Stimulated activated CD8-positive, alpha-beta memory T cell treated with anti-CD3 and anti-CD28 coated beads, Interleukin-15, amount 100 ng/mL, for 1 hour (primary cell): ENCODE measurements at places on chromosomes 11 and 22.

- peak; percentile 30 for DNase-seq
Measured at GRCh38 chr11:13955971-13956421, 6.5 kb upstream of the SPON1 start.

DNA sequence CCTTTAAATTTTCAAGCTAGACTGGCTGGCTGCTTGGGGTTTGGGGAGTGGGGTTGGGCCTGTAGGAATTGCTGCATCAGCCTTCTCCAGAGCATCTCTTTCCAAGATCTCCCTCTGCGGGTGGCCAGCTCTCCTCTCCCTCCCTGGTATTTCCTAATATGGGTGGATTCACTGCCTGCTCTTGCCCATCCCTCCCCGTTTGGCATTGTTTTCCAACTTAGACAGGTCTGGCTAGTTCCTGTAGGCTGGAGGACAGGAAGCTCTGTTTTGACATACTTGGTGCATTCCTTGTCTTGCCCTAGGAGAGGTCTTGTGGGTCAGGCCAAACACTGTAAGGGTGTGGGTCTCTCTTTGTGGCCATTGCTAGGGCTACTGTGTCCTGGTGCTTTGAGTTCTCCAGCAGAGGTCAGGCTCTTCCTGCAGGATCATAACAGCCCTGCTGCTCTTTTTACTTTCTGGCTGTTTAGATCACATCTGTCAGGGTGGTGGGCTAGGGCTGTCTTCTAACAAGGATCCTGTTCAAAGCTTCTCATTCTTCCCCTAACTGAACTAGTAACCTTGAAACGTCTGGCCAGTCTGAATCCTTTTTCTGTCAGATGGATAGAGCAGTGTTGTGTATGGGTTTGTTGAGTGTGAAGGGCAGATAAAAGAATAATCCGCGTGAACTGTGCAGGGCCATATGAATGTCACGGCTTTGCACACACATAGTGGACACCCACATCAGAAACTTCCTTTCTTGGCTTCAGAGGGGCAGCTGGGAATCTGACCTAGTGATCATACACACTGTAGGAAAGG lies 18.3 kb upstream of the MICALL1 start:
- DNase-seq, result no peak

DNA sequence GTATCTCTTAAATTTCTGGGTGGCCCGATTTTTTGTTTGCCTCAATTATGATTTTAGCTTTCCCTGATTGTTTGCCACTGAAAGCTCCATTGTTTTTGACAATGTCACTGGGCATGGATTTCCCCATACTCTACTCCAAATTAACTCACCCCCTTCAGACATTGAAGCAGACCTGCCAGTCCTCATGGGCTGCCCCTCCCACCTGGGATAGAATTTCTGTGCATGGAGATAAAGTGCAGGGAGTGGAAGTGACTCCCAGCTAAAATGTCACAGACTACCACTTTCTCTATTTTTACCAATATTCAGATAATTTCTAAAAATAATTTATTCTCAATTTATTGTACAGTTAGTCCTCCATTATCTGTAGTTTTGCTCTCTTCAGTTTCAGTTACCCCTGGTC lies 79.1 kb upstream of the CLPB start:
- DNase-seq, result no peak

- DNase-seq, result no peak
Measured at GRCh38 chr11:22795914-22796313, 33.7 kb downstream of the SVIP start.

DNA sequence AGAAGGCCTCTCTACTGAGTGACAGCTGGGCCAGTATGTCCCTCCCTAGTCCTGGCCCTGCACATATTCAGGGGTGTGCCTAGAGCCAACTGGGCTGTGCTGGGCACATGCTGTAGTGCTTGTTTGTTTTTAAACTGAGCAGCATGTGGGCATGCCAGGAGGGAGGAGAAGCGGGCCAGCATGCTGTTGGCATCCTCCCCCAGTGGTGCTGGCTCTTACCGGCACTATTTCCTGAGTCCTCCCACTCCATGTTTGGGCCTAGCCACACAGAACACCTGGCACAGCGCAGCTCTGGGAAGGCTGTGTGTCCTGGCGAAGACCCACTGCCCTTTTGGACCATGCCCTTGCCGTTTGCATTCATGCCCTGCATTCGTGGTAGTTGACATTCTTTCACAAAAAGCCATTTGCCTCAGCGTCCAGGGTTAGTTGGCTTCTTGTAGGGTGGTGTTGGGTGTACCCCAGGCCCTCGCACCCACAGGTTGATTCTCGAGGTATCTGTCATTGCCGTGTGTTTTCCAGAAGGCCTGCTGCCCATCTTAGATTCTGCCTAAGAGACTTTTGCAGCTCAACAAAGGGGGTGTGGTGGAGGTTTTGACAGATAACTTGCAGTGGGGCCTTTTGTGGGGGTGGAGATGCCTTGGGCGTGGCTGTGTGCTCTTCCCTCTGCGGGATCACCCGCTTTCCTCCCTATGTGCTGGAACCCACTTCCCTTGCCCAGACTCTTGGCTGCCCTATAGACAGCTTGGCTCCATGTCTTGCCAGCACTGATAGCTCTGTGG lies 13.6 kb downstream of the DGCR8 start:
- DNase-seq, result no peak

DNA sequence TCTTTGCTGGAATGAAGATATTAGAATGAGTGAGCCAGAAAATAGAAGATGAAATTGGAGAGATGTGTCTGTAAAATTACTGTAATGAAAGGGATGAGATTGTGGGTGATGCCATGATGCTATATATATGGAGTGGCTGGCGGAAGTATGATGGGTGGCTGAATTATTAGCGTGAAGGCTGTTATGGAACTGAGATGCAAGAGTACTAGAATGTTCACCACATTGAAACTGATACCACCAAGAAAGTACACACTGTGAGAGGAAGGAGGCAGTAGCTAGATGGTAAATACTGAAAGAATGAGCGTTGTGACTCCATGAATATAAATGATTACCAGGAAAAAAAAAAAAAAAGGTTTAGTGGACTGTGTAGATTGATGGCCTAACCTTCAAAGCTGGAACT lies 411.9 kb downstream of the CNTN5 start:
- no peak for DNase-seq

- no peak for DNase-seq
Measured at GRCh38 chr11:121930004-121930965, 185.7 kb downstream of the BLID start.

- peak; percentile 52 for DNase-seq
Measured at GRCh38 chr11:68843703-68844312, 2.1 kb upstream of the CPT1A start.

DNA sequence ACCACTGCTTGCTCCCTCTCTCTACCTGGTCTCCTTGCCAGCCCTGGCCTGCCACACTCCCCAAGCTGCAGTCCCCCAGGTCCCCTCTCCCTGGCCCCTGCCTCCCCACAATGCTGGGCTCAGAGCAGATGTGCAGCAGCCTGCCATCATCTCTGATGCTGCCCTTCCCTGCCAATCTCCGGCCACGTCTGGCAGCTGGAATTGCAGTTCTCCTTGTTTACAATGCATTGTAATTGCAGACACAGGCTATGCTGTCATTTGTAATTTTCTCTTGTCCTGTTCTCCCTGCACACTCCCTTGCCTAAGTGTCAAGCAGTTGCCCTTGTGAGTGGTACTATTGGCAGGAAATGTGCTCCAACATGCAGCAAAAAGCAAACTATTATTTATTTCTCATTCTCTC lies 222.3 kb downstream of the NTM start:
- DNase-seq, result no peak

- DNase-seq, result no peak
Measured at GRCh38 chr22:27816552-27816951, 15.0 kb upstream of the MN1 start.

GRCh38 chr11:122673701-122674100 lies 18.2 kb downstream of the UBASH3B start:
- no peak for DNase-seq

DNA sequence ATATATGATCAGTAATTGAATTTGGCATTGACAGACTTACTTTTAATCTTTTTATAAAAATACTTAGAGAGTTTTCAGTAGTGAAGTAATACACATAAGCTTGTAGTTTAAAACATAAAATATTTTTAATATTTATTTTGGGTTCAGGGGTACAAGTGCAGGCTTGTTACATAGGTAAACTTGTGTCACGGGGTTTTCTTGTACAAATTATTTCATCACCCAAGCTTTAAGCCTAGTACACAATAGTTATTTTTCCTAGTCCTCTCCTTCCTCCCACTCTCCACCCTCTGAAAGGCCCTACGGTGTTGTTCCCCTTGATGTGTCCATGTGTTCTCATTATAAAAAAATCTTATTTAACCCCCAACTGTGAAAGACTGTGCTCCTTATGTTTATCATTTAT lies 1397.8 kb upstream of the RAG2 start:
- no peak for DNase-seq

- no peak for DNase-seq
Measured at GRCh38 chr22:28883917-28884746, 760 bp downstream of the ZNRF3 start.

DNA sequence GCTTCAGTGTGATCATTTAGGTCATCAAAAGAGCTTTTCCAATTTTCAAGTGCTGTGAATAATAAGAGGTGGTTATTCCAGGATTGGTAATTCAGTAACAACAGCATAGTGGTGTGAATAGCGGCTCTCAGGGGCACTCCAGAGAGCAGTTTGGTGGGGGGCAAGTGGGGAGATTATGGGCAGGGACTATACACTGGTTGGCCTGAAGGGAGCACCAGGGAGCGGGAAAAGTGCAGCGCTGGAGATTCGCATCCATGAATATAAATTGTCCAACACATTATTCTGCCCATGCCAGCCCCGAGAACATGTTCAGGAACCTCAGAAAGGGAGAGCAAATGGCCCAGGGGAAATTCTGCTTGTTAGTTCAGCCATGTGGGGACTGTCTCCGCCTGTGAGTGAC lies 37.9 kb downstream of the OR6Q1 start:
- DNase-seq, result no peak

DNA sequence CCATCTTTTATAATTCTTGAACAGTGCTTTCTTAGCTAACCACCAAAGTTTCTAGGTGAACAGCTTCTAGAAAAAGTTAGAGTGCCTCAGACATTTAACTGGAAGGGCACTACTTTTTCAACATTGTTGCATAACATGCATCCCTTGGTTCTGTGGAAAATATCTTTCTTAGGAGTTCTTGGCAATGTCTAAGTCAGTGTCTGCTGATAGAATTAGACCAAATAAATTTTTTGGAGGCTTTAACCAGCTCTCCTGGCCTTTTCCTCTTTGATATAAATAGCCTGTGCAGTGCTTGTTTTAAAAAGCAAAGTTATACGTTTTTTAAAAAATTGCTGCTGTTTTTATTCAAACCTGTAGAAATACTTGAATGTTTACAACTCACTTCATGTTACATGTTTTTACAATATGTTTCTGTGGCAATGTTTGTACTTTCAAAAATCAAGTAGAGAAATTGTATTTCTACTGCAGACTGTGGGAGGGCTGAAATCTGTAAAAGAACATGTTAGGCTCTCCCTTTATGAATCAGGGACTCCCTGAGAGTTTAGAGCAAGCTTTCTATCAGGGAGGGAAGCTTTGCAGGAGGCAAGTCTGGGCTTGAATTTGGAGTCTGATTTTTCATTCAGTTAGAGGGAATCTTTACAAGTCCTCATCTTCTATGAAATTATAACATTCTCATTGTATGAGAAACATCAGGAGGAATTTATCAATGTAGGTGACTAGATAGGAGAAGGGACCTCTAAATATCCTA lies 16.3 kb upstream of the PANX1 start:
- DNase-seq, result no peak

DNA sequence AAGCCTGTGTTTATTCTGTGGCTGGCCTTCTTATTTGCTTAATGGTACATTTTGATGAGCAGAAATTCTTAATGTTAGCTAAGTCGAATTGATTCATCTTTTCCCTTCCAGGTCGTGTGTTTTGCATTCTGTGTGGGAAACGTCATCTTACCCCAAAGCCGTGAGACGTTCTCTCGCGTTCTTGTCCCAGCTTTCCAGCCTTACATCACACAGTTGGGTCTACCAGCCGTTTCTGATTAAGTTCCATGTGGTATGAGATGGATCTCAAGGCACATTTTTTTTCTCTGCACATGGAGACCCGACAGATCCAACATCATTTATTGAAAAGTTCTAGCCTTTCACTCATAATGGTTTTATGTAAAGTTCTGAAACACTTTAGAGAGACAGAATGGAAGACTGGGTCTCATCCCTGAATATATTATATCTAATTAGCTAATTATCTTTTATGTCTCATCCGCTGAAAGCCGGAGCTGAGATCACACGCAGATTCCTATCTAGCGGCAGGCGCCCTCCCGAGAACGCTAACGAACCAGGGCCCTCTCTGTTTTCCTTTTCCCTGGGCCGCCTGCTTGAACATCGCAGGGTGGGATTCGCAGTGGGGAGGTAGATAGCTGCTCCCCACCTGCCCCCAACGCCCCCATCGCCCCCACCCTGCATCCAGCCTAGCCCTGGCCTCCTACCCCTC lies 1162.2 kb downstream of the BRD1 start:
- DNase-seq, result no peak

- peak; percentile 24 for DNase-seq
Measured at GRCh38 chr11:125941619-125942611, 3.9 kb upstream of the VSIG10L2 start.

- DNase-seq, result no peak
Measured at GRCh38 chr11:60809249-60809648, 24.1 kb downstream of the MS4A10 start.

DNA sequence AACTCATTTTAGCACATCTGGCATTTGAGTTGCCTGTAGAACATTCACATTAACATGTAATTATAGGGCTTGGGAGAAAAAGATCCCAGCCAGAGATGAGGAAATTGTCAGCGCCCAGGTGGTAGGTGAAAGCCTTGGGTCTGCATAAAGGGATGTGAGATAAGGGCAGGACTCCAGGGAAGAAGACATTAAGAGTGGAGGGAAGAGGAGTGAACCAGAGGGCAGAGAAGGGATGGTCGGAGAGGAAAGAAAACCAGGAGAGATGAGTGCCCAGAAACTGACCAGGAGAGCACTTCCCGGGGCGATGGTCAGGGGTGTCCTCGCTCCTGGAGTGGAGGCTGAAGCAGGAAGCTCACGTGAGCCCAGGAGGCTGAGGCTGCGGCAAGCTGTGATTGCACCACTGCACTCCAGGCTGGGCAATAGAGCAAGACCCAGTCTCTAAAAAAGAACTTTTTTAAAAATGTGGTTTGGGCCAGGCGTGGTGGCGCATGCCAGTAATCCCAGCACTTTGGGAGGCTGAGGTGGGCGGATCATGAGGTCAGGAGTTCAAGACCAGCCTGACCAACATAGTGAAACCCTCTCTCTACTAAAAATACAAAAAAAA lies 20.3 kb upstream of the DGKZ start:
- no peak for DNase-seq

- no peak for DNase-seq
Measured at GRCh38 chr22:49676230-49676629, 151.4 kb downstream of the BRD1 start.

DNA sequence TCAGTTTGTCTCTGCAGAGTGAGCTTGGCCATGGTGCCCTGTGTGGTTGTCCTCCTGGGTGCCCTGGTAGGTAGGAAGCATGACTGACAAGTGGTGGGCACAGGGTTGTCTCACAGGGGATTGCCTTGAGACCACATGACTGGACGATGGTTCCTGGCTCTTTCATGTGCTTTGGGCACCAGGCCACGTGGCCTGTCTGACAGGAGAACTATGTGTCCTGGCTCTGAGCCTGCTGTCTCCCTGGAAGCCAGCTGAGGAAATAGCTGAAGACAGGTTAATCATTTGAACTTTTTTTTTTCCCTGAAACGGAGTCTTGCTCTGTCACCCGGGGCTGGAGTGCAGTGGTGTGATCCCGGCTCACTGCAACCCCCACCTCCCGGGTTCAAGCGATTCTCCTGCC lies 93.2 kb downstream of the LDLRAD3 start:
- no peak for DNase-seq

- no peak for DNase-seq
Measured at GRCh38 chr11:93573184-93573583, 30.0 kb upstream of the SMCO4 start.

GRCh38 chr11:18599739-18600230 lies at the start of gene MISFA:
Gene MISFA (plus strand): TSS chr11:18599789. CDS start chr11:18599929, 140 bp downstream.
- DNase-seq, result no peak
